GF-D8 (cell line): ENCODE measurements at places on chromosomes 2 and 18.

DNA sequence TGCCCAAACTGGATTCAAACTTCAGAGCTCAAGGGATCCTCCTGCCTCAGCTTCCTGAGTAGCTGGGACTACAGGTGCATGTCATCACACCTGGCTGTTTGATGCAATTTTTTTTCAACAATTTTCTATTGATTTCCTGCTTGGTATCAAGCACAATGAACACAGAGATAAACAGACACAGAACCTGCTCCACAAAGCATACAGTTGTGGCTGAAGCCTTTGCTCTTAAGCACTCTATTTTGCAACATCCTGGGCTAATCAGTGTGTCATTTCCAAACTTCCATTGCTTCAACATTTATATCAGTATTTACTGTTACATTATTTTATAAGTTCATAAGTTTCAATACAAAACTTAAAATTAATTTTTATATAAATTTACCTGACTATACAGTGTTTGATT lies 79.4 kb downstream of the NEB start:
- DNase-seq = no peak

GRCh38 chr2:62556086-62556485 lies 50.1 kb upstream of the TMEM17 start:
- no peak for DNase-seq

DNA sequence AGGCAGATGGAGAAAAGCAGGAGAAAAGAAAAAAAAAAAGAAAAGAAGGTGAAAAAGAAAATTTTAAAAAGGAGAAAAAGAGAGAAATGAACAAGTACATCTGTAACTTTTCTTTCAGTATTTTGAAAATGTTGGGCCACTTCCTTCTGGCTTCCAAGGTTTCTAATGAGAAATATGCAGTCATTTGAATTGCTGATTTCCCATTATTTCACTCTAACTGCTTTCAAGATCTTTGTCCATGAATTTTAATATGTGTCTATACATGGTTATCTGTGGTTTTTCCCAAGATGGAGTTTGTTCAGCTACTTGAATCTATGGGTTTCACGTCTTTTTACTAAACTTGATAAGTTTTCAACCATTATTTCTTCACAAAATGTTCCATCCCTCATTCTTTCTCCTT lies 14.3 kb upstream of the MPP4 start:
- DNase-seq = no peak

DNA sequence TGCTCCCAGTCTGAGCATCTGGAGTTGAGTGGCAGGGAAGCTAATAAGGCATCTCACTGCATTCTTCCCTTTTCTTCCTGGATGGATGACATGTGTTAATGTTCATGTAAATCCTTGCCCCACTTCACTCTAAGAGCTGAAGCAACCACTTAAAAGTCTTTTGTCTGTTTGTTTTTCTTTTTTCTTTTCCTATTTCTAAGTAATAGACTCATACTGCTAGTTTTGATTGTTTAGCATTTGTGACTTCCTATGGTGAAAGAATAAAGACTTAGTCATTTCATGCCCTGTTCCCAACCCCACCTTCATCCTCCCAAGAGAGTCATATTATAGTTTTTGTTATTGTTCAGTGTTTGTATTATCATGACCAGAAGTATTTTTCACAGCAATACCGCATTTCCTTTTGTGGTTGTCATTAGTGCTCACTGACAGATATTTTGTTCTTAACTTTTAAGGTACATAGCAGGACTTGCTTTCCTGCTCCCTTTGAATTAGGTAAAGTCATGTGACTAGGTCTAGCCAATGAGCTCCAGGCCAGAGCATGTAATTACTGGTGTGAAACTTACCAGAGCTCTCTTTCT lies 18.1 kb upstream of the SPP2 start:
- no peak for DNase-seq

DNA sequence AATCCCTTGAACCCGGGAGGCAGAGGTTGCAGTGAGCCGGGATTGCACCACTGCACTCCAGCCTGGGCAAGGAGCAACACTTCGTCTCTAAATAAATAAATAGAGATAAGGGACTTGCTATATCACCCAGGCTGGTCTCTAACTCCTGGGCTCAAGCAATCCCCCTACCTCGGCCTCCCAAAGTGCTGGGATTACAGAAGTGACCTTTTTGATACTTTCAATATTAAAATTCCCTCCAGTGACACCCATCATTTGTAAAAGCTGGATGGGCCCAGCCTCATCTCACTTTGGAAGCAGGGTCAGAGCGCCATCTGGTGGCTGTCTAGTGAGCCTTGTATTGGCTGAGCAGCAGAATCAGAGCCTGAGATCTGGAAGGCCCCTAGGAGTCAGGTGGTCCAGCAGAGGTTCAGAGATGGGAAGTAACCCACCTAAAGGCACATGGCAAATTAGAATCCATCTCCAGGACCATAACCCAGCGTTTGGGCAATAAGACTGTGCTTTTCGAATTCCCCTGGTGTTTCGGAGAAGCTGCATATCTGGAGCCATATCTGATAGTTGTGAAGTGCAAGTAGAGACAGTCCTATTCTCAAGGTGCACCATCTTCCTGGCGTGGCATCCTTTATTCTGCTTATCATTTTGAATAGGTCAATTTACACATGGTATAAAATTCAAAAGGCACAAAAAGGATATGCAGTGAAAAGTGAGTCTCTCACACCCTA lies 18.3 kb upstream of the SLC35F6 start:
- no peak for DNase-seq

DNA sequence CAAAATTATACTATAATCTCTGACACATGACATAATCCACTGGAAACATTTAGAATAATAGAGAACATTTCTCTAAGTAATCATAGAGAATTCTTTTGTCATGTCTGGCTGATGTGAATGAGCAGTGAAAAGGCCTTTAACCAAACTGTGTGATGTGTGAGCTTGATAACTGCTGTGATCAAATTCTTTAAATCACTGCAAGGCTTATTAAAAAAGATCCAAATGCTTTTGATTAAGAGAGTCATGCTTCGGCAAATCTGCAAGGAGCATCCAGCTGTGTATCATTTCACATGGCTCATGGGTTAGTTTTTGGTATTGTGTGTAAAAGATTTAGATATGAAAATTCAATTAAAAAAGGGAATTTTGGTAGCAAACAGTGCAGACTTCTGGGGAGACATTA lies 58.6 kb upstream of the TFPI start:
- no peak for DNase-seq

DNA sequence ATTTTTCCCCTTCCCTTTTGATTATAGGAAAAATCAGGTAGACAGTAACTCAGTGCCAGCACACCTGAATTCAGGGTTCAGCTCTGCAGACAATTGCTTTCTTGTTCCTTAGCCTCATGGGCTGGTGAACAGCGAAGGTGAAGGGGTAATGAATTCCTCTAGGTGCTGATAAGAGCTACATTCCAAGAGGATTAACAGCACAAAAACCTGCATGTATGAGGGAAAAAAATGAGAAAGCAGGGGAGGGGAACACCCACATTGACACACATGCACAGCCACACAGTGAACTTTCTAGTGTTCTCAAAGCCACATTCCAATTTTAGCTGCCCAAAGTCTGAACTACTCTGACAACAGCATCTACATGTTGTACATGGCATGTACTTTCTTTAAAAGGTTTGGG lies 46.1 kb downstream of the SPATS2L start:
- DNase-seq = no peak

- no peak for DNase-seq
Measured at GRCh38 chr2:144211826-144212225, 308.1 kb downstream of the ZEB2 start.

DNA sequence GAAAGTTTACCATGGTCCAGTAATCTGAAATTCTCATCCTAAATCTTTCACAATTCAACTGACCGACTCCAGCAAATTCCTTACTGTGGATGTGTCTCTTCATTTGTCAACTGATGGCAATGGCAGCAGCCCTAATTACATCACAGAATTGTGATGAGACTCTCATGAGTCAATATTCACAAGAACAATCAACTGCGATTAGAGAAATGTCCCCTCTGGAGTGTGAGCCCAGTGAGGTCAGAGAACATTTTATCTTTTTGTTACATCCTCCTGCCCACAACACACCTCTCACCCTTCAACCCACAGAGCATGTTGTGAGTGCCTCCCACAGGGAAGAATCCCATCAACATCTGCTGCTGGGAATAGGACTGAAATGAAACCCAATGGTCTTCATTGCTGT lies 73.6 kb downstream of the CD226 start:
- no peak for DNase-seq

GRCh38 chr2:149164827-149165226 lies 126.3 kb downstream of the LYPD6B start:
- no peak for DNase-seq

DNA sequence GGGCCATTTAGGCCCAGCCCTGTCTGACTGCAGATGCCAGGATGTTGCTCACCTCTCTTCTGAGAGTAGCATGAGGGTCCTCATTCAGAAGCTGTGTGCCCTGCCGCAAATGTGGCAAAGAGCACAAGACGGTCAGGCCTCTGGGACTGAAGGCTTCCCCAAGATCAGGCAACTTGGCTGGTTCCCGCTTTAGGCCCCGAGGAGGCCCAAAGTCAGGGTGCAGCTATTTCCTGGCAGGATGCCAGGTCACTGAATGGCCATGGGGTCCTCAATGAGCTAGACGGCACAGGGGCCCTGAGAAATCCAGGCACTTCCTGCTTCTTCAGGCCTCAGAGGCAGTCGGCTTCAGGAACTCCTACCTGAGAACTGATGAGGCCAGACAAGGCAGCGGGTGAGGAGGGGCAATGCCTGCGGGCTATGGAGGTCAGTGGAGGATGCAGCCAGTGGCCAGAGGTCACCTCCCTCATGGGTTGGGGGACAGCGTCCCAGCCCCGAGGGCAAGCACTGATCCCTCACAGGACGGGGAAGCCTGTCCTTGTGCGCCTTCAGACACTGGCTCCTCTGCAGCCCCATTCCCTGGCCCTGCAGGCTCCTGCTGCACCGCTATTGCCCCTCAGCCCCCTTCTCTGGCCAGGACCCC lies 44.9 kb downstream of the LMAN2L start:
- DNase-seq = no peak

DNA sequence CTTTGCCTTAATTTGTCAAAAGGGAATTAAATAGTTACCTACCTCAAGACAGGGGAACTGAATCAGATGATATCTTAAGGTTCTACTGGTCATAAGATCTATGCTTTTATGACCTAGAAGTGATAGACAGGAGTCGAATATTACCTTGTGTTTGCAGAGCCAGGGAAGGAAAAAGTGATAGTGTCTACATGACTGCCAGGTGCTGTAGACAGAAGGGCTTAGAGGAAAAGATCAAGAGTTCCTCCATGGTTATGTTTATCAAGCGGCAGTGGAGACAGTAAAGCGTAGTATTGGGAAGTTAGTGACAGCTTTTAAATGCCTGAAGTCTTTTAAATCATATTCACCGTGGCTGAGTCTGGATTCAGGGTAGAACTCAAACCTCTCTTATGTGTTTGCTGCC lies 11.9 kb downstream of the CRIM1 start:
- no peak for DNase-seq

- DNase-seq = no peak
Measured at GRCh38 chr2:8328217-8328616, 353.6 kb upstream of the ID2 start.

- no peak for DNase-seq
Measured at GRCh38 chr2:122078451-122078850, 323.0 kb downstream of the TSN start.

DNA sequence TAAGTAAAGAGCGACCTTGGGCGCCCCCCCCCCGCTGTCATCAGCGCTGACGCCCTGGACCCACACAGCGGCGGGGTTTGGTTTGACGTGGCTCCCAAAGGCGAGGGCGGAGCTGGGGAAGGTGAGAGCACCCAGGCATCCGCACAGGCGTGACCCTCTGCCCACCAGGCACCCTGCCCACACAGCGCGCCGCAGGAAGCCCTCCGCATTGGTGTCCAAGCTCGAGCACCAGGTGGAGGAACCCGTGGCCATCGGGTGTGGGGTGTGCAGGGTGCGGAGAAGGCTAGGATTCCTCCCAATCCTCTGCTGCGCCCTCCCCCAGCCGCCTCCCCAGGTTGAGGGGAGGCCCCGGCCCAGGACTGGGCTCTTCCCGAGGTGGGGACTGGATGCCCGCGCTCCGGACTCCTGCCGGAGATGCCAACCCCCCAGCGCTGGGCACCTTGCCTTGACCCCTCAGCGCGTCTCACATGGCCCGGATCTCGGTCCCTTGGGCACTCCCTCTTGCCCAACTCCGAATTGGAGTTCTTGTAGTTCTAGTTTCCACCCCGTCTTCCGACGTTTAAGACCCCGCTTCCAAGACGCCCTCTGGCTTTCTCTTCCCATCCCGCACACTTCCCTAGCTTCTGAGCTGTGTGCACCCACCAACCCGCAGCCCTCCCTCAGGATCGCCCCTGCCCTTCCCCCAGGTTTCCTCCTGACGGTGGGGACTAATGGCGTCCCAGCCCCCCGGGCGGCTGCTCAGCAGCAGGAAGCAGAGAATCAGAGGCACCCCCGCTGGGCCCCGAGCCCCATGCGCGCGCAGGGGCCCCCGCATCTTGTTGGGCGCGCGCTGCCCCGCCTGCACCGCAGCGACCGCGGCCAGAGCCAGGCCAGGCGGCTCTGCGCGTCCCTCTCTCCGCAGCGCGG lies 25.9 kb upstream of the RESP18 start:
- no peak for DNase-seq

- peak; percentile 26 for DNase-seq
Measured at GRCh38 chr2:231781798-231782726, 980 bp upstream of the PDE6D start.

DNA sequence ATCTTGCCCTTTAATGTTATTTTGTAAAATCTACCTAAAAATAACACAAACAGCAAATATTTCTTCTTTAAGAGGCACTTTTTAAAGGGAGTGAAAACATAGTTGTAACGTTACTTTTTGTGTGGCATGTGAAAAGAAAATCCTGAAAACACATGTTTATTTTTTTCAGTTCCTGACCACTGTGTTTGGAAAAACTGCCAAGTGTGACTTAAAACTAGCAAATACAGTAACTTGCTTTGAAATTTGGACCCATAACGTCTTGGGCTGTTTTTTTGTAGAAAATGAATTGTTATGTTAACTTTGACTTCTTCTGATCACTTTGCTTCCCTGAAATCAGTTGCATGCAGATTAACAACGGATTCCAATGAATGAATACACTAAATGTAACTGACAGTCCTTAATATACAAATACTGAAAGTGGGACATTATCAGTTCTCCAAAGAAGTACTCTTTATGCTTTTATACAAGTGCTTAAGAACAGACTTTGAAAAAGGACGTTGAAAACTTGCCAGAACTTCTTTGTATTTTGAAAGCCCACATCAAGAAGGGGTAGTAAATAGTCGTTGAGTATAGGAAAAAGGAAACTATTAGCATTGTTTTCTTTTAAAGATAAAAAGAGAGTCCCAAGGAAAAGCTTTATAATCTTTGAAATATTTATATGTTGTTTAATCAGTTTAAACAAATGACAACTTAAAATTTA lies 96.1 kb upstream of the ZEB2 start:
- DNase-seq = no peak

- no peak for DNase-seq
Measured at GRCh38 chr2:112777036-112777435, 7.3 kb downstream of the IL1A start.
